Skin of body (tissue), 3 donors: ENCODE measurements at places on chromosomes 5 and 9. TPM values are rescaled to one million over a fixed set of nuclear protein-coding genes. Genes with fewer than 3 reads are reported as not detected.
A peak's percentile ranks its signal among the peaks of the same experiment; 100 is the strongest.

DNA sequence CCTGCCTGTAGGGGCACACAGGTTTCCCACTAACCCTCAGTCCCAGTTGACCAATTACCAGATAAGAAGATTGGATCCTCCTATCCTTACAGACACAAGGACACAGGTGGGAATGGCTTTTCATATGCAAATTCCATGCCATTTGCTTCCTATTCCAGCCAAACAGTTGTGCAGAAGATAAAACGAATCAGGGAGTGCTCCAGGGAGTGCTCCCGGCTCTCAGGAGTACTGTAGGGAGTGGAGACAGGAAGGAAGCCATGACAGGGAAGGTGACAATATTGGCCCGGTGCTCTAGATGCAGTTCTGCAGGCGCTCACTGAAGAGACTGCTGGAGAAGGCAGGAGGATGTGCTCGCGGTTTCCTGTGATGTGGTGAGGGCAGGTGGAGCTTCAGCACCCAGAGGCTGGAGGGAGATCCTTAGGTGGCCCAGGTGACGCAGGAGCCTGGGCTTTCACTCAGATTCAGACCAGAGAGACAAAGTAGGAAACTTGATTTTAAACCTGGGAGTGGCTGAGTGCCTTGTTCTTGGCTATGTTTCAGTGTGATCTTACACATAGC, 260.0 kb downstream of the AUH start:
- DNase-seq: no peak

- DNase-seq: no peak
These were observed 42.3 kb upstream of the CLPTM1L start for GRCh38 chr5:1387059-1387755.

DNA sequence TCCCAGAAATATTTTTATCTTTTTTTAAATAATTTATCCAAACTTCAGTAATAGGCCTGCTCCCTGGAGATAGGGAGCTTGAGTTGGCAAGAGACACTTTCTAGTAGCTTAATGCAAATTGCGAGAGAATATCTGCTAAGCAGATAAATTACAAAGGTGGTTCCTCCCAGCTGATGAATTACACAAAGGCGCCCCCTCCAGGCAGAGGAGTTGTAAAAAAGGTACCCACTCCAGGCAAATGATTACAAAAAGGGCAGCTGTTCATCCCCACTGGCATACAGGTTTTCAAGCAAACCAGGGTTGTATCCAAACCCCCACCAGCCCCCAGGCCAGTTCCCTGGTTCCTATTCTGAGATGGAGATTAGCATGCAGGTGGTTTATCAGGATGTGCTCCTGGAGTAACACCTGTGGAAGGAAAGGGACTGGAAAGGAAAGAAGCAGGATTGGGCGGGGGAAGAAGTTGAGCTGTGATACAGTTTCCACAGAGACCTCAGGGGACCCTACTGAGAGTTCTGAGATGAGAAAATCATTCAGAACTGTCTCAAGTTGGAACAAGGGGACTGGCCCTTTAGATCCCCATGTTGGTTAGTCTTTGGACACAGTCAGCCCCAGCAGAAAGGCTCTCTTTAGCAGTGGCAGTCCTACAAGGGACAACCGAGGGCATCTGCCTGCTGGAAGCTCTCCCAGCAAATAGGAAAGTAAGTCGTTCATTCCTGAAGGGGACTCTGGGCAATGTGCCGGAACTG, 25.5 kb downstream of the ESM1 start:
- no peak for DNase-seq

AIF1L gene
- 8.1 TPM for total RNA-seq

- no peak for DNase-seq
These were observed 11.1 kb downstream of the SH2D3C start for GRCh38 chr9:127767410-127767809.

DNA sequence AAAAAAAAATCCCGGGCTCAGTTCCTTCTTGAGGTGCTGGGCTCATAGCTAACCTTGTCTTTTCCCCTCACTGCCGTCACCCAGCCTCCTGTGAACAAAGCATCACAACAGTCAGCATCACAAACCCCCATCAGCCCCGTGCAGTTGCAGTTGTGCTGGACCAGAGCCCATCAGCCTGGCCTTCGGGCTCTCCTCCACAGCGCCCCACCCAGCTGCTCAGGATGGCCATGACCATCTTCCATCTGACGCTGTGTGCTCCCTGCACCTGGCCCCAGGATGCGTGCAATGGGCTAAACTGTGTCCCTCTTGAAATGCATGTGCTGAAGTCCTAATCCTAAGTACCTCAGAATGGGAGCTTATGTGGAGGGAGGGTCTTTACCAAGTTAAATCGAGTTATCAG, 48.1 kb downstream of the NSUN2 start:
- DNase-seq: no peak

GRCh38 chr9:128175102-128175563, 15.1 kb downstream of the BBLN start:
- DNase-seq: no peak

DNA sequence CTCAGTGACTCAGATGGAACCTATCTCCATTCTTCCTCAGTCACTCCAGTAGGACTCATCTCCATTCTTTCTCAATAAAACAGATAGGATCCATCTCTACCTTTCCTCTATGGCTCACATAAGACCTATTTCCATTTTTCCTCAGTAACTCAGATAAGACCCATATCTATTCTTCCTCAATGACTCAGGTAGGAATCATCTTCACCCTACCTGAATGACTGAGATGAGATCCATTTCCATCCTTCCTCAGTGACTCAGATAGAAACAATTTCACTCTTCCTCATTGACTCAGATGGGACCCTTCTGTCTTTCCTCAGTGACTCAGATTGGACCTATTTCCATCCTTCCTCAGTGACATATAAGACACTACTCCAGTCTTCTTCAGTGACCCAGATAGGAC, 165.1 kb downstream of the FBXO4 start:
- no peak for DNase-seq

ZNF483 gene
- total RNA-seq: 4.2 TPM

DNA sequence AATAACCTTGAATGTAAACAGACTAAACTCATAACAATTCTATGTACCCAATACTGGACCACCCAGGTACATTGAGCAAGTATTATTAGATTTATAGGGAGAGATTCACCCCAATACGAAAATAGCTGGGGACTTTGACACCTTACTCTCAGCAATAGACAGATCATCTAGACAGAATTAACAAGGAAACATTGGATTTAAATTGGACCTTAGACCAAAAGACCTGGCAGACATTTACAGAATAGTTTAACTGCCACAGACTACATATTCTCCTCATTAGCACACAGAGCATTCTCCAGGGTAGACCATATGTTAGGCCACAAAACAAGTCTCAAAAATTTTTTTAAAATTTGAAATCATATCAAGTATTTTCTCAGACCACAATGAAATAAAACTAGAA, 397.4 kb downstream of the PIK3R1 start:
- DNase-seq: no peak

DNA sequence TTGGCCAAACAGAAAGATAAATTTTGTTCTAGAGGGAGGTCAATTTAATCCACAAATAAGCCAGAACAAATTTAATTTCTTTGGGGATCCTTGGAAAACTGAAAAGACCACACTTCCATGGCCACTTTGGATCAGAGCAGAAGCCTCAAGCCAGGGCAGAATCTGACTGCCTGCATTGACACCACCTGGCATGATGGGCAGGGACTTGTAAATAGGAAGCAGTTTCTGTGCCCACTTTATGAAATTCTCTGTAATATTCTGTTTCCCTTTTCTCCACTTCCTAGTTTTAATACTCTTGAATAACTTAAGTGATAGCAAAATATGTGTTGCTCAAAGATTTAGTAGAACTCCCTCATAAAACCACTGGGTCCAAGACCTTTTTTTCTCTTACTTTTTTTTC, 6.7 kb upstream of the TMEM252 start:
- no peak for DNase-seq

ANKRD33B gene
- 7.4 TPM for total RNA-seq

MVB12B gene
- 7.2 TPM for total RNA-seq

DNA sequence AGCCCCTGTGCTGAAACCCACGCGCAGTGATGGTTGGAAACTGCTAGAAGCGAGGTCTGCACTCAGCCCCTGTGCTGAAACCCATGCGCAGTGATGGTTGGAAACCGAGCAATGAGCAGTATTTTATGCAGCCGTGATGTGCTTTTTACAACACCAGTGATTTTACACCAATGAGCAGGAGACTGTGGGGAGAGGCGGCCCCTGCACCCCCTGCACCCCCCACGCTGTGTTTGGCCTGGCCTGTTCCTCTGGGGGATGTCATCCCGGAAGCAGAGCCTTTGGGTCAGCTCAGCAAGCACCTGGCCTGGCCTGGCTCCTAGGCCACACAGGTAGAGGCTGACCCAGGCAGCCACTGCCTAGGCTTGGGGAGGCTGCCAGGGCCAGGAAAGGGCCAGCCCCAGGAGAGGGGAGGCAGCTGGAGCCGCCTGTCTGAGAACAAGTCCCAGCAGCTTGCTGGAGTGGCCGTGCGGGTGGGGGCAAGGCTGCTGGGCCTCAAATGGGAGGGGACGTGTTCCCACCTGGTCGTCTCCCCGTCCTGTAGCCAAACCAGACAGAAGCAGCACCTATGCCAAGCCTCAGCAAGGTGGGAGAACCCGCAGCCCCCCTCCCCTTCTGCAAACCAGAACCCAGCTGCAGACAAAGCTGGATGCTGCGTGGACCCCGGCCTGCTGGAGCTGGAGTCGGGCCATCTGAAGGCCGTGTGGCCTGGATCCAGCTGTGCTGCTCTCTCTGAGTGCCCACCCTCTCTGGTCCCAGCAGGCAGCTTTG, 46.8 kb downstream of the DBH start:
- DNase-seq: no peak

DNA sequence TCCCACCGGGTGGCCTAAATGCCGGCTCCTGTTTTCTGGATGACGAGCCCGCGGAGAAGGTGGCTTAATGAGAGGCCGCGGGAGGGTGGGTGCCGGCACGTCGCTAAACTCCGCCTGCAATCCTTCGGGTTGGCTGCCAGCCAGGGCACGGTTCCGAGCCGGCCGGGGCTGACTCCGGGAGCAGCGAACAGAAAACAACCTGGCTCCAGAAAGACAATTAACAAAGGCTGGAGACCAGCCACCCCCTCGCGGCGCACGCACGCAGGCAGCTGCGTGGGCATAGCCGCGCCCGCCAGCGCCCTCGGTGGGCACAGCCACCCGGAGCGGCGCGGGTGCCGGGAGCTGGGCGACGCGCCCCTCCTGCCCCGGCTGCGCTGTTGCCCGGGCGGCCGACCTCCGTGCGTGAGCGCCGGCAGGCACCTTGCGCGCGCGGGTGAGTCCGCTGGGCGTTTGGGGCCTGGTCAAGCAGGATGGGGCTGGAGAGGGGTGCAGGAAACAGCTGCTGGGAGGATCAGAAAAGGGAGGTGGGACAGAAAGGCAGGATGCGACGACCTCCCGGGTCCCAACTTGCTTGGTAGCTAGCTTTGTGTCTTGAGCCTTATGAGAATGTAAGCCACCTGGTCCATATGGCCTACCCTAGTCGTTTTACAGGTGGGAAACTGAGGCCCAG, at the start of gene ARHGEF37:
ARHGEF37 (plus strand) TSS at position 307 of the 670 bp plus-strand sequence. CDS start 16,272 bp downstream, outside the sequence.
- peak; percentile 46 for DNase-seq

GRCh38 chr5:126808521-126808988, 31.6 kb downstream of the LMNB1 start:
- DNase-seq: no peak

GRCh38 chr9:27367175-27367798, 70.3 kb upstream of the EQTN start:
- no peak for DNase-seq

DNA sequence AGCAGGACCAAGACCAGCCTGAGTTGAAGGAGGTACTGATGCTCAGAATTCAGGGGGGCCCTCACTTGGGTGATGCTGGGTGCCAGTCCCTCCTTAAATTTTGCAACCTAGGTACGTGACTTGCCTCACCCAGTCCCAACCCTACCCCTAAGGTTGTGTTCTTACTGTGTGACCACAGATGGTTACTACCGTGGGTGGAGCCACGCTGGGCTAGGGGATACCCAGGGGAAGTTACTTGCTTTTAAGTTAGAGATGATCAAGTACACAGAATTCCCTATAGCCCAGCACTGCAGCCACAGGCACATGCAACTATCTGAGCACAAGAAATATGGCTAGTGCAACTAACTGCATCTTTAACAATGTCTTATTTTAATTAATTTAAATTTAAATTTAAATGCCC, 32.9 kb downstream of the NXNL2 start:
- DNase-seq: no peak

RNF180 gene
- 4.6 TPM for total RNA-seq

GRCh38 chr5:154118893-154119336, 71.6 kb upstream of the GALNT10 start:
- DNase-seq: no peak

DNA sequence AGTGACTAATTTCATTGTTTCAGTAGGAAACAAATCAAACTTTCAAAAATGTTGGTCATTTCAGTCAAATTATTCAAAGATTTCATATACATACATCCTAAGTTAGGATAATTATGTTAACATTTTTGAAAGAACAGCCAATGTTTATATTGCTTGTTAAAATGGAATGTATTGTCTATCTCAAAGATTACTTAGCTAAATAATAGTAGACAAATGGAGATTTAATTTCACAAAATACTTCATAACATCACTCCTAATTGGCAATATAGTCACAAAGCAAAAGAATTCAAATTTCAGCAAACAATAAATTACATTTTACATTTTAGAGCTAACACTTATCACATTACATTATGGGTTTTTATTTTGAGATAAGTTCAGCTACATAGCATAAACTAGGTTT, 25.4 kb downstream of the STARD4 start:
- no peak for DNase-seq

DNA sequence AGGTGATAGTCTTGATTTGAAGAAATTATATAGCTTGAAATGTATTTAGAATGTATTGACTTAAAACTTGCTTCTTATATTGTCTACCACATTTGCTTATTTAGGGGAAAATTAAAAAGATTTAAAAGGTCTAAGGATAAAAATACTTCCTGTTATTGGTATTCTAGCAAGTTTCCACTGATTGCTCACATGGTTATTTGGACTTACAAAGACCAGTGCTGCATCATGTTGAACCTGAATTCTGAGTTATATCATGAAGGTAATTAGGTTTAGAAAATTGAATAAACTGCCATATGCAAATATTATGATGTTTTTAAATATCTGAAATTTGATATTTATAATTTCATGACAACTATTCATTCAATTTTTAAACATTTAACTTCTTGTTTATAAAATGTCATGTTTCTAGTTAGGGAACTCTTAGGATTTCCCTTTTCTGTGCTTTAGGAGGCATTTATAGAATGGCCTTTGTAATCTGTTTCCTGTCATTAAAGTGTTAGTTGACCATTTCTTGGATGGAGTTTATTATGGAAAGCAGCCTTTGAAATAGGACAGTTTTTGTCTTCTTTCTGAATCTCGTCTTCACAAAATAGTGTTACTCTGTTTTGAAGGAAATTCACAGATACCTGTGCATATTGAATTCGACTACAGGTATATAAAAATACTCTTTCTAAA, 85.8 kb downstream of the MTREX start:
- DNase-seq: no peak

BSPRY gene
- total RNA-seq: 3.9 TPM

NEURL1B gene
- 15.9 TPM for total RNA-seq

GRCh38 chr5:168935183-168935582, 356.0 kb upstream of the PANK3 start:
- DNase-seq: no peak

GRCh38 chr9:121610638-121610953, 40.8 kb upstream of the DAB2IP start:
- no peak for DNase-seq
